Activated T-helper 1 cell treated with anti-CD3 and anti-CD28 coated beads, Interleukin-2, amount 50 U/mL, for 16 hours (primary cell): ENCODE measurements at places on chromosomes 12 and 14.

DNA sequence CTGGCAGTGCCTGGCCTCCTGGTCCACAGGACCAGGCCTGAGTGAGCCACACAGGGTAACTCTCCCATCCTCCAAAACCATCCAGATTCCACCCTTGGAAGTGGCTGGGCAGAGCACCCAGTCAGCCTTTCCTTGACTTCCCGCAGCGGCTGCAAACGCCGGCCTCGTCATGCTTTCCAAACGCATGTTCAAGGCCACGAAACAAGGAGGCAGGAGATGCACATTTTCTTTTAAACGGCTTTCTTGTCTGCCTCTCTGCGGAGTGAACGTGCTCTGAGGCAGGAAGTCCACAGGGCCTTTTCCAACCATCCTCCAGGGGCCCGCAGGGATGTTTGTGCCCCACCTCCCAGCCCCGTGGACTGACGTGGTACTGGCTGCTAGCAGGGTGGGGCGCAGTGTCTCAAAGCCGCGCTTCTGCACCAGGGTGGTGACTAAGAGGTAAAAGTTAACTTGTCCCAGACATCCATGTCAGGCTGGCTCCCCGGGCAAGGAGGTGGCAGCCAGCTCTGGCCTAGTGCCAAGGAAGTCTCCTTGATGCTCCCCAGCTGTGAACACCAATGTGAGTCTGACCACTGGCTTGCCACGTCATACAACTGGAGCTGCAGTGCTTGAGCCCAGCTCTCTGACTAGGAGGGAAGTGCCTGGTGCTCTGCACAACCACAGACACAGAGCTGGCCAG lies 45.0 kb downstream of the KCNA5 start:
- DNase-seq: no peak

DNA sequence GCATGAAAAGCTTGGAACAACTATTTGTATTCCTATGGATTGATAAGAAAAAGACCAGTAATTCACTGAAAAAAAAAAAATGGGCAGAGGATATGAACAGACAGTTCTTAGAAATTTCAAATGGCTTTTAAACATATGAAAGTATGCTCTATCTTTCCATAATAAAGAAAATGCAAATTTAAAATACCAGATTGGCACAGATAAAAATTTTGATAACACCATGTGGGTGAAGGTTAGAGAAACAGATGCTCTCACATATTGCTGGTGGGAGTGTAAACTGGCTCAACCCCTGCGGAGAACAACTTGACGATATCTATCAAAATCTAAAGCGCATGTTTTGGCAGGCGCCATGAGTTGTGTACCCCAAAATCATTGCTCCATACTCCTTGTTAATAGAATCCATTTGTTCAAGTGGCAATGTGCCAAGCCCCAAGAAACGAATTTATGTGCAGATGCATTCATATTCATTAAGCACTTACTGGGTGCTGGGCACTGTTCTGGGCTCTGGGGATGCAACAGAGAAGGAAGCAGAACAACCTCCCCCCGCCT lies 29.5 kb upstream of the TMPO start:
- DNase-seq: no peak

- DNase-seq: no peak
Observed at GRCh38 chr14:103207388-103208072, 84.3 kb downstream of the TNFAIP2 start.

DNA sequence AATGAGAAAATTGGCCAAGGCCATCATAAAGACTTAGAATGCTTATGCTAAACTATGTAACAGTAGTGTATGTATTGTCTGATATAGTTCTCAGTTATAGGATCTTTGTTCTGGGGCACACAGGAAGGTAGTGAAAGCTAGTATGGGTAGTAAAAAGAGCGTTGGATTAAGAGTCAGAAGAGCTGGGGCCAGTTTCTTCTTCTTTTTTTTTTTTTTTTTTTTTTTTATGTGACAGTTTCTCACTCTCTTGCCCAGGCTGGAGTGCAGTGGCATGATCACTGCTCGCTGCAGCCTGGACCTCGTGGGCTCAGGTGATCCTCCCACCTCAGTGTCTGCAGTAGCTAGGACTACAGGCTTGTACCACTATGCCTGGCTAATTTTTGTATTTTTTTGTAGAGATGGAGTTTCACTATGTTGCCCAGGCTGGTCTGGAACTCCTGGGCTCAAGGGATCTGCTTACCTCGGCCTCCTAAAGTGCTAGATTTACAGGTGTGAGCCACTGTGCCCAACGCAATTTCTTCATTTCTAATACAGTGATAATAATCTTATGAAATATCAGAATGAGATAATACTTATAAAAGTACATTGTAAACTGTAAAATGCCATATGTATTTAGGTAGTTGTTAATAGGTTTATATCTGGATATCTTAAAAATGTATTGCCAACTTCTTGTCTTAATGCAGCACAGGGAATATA lies 7.4 kb downstream of the MDM2 start:
- DNase-seq: no peak

DNA sequence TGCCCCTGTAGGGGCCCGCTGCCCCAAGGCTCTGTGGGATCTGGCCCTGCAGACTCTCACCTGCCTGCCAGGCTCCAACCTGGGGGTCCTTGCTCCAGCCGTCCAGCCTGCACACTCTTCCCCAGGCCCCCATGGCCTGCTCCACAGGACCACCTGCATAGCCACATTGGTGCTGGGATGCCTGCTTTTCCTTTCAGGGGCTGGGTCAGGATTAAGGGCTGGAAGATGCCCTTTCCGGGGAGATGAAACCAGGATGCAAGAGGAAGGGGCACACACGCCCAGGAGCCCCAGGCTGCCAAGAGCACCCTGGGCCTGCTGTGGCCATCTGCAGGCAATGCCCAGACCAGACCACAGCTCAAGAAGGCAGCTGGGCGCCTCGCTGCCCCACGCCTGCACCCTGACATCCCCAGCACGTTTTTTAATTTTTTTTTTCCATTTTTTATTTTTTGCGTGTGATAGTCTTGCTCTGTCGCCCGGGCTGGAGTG lies 15.0 kb downstream of the BAG5 start:
- no peak for DNase-seq

GRCh38 chr12:24909667-24910066 lies 39.2 kb downstream of the BCAT1 start:
- no peak for DNase-seq

DNA sequence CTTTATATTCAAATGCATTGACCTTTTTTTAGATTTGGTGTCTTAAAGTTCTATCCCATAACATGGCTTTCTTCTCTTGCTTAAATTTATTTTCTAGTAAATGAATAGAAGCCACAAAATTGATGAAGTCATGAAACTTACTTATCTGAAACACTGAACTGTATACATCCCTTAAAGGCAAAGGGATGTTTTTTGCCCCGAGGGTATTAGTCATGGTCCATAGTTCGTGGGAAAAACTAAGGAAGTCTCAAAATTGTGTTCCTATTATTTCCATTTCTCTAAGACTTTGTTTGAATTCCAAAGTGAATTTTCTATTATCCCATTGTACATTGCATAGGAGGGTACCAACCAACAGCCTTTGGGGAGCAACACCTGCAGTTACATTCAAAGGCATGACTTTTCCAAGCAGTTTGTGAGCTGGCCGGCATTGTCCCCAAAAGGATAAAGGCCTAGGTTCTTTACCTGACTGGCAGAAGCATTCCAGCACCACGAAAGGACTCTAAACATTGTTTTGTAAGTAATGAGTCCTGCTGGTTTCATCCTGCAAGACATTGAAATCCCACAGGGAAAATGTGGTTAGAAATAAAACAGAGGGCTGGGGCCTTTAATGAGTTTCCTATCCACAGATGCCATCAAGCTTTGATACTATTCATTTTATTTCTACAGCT lies 473.5 kb downstream of the PRKD1 start:
- no peak for DNase-seq

DNA sequence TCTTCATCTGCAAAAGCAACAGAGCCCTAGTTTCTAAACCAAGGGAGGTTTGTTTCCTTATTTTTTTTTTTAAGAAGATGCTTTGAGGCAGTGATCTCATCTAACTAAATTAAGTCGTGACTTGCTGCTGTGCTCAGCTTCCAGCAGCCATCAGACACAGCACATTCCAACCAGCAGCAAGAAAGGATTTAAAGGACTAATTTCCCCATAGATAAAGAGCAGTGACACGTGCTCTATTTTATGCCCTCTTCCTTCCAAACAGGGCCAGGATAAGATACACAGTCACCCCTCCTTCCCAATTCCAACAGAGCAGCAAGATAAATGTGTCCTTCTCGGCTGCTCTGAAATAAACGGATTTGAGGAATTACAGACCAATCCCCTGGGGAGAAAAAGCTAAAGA lies 81.7 kb downstream of the PRKAB1 start:
- no peak for DNase-seq

DNA sequence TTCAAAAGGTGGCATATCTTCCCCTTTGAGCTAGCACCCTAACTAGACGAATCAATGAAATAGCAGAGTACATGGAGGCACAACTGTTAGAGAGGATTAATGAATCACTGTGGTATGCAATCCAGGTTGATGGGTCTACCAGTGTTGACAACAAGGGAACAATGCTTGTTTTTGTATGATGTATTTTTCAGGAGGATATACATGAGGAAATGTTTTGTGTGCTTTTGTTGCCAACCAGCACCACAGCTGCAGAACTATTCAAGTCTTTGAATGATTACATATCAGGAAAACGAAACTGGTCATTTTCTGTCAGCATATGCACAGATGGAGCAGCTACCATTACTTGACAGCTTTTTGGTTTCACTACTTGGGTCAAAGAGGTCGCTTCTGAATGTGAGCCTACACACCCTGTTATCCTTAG lies 142.6 kb downstream of the GPHN start:
- no peak for DNase-seq

DNA sequence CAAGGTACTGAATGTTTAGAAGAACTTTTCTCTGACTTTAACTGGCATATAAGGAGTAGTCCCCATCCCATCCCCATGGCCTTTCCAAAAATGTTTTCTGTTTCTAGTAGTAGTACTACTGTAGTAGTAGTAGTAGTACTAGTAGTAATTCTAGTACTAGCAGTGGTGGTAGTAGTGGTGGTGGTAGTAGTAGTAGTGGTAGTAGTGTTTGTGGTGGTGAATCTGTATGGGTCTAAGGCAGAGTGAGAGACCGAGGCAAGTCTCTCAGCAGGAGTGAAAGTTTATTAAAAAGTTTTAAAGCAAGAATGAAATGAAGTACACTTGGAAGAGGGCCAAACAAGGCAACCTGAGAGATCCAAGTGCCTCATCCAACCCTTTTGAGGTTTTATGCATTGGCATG lies 58.6 kb downstream of the FOXN4 start:
- no peak for DNase-seq

DNA sequence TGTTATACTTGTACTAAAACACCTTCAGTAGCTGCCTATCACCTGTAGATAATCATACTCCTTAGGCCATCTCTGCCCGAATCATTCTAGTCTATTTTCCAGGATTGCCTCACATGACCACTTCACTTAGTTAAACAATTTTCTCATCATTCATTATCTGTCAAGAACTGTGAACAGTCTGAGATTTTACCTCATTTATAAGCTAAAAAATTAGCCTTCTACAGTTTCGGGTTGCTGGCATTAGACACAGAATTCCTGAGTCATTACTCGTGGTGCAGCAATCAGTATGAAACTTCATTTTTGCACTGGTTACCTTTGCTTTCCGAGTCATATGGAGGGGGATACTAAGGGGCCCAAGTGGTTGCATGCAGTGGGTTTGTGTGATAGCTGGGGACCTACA lies 57.6 kb upstream of the OTOGL start:
- no peak for DNase-seq

- DNase-seq: no peak
Observed at GRCh38 chr14:102234331-102235264, 70.4 kb downstream of the MOK start.

DNA sequence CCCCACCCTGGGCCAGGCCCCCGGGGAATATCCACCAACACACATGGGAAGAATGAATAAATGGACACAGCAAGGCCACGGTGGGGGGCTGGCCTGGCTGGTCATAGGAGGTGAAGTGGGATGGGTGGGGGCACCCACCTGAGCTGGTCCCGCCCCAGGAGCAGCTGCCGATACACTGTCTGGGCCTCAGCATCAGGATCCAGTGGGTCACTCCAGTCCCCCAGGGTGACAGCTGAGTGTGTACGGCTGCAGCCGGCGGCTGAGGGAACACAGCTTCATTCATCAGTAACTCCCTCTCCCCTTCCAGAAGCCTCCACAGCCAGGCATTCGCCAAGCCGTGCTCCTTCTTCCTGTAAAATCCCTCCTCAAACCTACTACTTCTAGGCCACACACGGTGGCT lies 33.8 kb downstream of the RASAL1 start:
- DNase-seq: no peak

GRCh38 chr12:130391186-130391585 lies 53.5 kb downstream of the PIWIL1 start:
- DNase-seq: no peak

DNA sequence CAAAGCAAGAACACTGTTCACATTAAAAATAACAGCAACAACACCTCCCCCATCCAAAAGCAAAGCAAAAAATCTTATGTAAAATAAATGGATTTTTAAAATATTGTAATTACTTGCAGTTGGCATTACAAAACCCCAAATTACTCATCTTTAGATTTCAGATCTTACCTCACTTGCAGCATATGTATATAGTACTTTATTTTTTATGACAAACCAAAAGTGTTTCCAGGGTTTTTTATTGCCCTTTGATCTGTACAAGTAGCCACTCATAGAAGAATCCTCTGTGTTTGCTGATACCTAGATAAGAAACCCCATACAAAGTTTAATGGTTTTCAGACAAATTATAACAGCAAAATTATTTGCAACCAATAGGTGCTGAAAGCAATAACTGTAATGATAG lies 12.2 kb upstream of the NR2C1 start:
- DNase-seq: no peak

DNA sequence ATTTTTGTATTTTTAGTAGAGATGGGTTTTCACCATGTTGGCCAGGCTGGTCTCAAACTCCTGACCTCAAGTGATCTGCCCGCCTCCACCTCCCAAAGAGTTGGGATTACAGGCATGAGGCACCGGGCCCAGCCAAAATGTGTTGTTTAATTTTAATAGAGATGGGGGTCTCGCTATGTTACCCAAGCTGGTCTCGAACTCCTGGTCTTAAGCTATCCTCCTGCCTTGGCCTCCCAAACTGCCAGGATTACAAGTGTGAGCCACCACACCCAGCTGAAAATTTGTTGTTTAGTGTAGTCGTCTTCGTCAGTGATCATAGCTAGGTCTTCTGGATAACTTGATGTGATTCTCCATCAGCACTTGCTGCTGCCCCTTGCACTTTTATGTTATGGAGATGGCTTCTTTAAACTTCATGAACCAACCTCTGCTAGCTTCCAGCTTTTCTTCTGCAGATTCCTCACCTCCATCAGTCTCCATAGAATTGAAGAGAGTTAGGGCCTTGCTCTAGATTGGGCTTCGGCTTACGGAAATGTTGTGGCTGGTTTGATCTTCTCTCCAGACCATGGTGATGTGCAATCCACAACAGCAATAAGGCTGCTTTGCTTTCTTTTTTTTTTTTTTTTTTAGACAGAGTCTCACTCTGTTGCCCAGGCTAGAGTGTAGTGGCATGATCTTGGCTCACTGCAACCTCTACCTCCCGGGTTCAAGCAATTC lies 13.0 kb downstream of the ISCU start:
- no peak for DNase-seq
